ENCODE measurements at places on chromosomes 5 and 9.
A peak's percentile ranks its signal among the peaks of the same experiment; 100 is the strongest.

- no peak for DNase-seq
Measured at GRCh38 chr9:125493384-125493783, 213.6 kb downstream of the MAPKAP1 start.

DNA sequence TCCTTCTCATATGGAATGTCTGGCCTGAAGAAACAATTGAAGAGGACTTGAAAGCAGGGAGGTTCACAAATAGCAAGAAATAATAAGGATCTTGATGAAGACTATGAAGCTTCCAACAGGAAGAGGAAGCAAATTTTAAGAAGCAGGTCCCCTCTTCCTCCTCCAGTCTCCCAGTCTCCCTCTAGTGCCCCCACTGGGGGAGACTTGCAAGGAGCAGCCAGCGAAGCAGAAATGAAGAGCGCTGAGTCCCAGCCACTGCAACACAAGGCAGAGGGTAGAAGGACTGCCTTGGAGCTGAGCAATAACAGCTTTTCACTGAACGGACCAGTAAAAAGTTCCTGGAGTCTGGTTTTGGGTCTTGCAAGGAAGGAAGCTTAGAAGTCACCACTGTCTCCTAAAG is 32.6 kb upstream of the ACO1 start:
- peak; percentile 67 for DNase-seq

DNA sequence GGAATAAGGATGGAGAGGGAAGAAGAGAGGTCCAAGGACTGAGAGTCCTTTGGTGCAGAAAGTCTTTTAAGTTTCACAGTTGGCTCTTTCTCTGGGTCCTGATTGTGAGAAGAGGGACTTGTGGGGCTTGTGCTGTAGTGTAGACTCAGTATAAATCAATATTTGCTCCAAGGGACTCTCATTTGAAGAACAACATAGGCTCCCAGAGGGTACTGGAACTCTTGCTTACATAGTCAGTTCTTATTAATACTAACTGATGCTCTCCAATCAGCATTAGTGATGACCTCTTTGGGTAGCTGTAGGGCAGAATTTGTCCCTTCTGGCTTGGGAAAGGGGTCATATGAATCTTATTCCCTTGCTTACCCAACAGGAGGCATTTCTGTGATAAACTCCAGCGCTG is 62.5 kb upstream of the CXCL14 start:
- no peak for DNase-seq

DNA sequence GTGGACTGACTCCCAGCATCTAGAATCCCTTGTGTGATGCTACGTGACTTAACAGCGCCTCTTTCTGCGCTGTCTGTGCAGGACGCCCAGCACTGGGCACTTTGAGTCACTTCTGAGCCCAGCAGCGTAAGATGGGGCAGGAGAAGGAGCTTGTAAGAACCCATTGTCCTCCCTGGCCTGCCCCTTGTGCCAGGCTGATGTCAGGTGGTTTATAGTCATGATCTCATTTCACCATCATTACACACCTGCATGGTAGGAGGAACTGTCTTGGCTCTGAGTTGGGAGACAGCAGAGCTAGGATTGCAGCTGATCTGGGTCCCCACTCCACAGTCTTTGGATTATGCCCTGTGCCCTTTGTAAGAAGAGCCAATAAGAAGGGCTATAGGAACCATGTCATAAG is 12.2 kb downstream of the ERGIC1 start:
- DNase-seq, result no peak

DNA sequence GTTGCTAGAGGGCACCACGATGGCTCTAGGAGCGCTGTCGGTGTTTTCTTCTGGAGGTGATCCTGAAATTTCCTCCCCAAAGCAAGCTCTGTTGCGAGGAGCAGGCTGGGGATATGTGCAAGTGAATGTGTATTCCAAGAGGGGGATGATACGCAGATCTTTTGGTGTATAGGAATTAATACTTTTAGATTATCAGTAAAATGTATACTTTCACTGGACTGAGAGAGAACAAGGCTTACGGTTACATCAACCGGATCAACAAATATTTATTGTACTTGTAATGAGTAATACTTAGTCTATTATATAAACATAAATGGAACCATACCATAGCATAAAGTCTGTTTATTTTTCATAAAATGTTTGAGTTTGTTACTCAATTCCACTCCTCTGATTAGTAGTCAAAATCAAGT is 632 bp upstream of the PRKAA1 start:
- DNase-seq, result no peak

GRCh38 chr5:167918813-167919483 is 372.5 kb upstream of the WWC1 start:
- DNase-seq, result no peak

DNA sequence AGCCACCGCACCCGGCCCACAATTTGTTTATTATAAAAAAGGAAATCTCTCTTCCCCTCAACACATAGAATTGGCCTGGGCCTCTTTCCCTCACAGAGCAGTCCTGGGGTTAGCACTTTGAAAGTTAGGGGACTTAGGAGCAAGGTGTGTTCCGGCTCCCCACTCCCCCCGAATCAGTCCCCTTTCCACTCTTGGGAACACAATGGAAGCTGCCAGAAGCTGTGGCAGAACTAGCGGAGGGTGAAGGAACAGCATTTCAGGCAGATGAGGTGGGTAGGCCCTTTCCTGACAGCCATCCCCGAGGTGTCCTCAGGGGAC is 16.4 kb upstream of the C5orf47 start:
- no peak for DNase-seq

DNA sequence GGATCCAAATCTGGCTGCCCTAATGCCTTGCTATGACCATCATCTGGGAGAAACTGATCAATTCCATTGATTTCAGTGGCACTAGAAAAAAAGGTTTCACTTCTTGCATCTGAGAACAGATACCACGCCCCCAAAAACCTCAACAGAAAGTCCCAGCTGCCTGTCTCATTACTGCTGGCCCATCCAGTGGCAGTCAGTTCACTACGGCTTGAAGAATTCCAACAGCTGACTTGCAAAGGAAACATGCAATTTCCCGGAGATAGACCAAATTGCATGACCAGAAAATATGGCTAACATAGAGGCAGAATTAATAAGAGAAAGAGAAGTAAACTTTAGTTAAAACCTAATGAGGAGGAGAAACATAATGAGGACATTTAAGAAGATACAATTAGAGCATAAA is 48.6 kb downstream of the UGCG start:
- no peak for DNase-seq

GRCh38 chr5:174876-175465 is 16.3 kb upstream of the LRRC14B start:
- DNase-seq, result no peak

DNA sequence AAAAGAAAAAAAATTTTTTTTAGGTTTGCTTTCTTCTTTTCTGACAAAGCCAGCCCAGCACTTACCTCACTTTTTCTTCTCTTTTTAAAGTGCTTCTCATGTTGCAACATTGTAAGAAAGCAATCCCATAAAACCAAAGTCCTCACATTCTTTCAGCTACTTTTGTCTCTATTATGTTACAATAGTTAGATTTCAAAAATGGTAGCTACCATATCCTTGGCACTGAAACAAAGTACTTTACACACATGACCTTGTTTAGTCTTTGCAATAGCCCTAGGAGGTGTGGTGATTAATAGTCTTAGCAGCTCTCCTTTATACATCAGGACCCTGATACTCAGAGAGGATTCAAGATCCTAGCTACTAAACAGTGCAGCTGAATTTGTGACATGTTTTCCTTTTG is 23.5 kb upstream of the CARTPT start:
- DNase-seq, result no peak

DNA sequence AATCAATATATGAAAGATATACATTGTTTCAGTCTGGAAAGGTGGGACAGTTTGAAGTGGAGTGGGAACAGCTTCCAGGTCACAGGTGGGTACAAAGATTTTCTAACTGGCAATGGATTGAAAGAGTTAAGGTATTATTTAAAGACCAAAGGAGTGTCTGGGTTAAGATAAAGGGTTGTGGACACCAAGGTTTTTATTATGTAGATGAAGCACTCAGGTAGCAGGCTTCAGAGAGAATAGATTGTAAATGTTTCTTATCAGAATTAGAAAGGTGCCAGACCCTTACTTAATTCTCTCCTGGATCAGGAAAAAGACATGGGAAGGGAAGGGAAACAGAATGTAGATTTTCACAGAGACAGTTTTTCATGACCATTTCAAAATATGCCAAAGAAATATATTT is 1174.8 kb downstream of the MAT2B start:
- no peak for DNase-seq

DNA sequence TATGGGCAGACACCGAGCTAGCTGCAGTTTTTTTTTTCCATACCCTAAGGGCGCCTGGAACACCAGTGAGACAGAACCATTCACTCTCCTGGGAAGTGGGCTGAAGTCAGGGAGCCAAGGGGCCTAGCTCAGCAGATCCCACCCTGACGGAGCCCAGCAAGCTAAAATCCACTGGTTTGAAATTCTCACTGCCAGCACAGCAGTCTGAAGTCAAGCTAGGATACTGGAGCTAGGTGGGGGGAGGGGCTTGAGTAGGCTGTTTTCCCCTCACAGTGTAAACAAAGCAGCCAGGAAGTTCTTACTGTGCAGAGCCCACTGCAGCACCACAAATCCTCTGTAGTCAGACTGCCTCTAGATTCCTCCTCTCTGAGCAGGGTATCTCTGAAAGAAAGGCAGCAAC is 151.7 kb upstream of the HCN1 start:
- DNase-seq, result no peak
